ENCODE measurements at places on chromosomes 2 and 18. TPM values are rescaled to one million over a fixed set of nuclear protein-coding genes. Genes with fewer than 3 reads are reported as not detected.

- DNase-seq, result no peak
Measured at GRCh38 chr2:164178835-164179465, 442.3 kb downstream of the GRB14 start.

- no peak for DNase-seq
Measured at GRCh38 chr2:57209799-57210198, 836.8 kb upstream of the VRK2 start.

- no peak for DNase-seq
Measured at GRCh38 chr2:231163414-231164095, 34.9 kb upstream of the ARMC9 start.

GRCh38 chr18:46346213-46346612 lies 242.0 kb downstream of the HAUS1 start:
- no peak for DNase-seq

DNA sequence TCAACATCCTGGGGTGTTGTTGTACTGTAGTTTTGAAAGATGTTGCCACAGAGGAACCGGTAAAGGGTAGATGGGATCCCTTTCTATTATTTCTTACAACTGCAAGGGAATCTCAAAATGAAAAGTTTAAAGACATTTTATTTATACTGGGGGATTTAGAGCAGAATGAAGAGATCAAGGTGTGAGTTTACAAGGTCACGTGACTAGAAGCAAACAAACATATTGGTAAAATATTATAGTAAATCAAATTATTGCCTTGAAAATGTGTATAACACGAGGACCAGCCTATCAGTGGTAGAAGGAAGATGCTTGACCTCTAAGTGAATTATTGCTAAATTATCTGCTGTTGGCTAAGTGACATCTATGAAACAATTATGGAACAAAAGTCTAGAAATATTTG lies 97.2 kb downstream of the SMIM21 start:
- no peak for DNase-seq

DNA sequence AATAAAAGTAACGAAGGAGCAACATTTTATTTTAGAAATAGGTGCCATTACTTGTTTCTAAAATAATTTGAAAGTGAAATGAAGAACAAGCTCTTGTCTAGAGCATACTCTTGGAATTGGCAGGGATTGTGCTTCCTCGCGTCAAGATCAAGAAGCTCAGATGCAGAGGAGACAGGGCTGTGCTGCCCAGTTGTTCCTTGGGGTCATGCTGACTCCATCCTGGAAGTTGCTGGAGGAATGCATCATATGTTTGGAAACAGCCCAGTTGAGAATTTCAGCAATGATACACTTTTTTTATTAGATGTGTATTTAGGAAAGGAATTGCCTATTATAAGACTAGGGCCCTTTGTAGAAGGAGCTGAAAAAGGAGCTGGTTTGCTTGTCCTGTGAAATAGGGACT lies 17.2 kb downstream of the LTBP1 start:
- no peak for DNase-seq

DNA sequence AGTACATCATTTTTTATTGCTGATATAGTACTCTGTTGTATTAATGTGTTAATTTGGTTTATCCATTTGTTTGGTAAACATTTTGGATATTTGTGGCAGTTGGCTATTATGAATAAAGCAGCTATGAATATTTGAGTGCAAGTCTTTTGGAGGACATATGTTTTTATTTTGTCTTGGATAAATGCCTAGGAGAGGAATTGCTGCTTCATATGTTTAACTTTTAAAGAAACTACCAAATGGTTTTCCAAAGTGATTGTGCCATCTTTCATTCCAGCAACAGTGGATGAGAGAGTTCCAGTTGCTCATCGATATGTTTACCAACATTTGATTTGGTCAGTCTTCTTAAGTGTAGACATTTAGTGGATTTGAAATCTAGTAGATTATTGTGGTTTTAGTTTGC lies 51.8 kb downstream of the MERTK start:
- no peak for DNase-seq

- no peak for DNase-seq
Measured at GRCh38 chr2:59308108-59308507, 1067.0 kb upstream of the FANCL start.

GRCh38 chr2:240522406-240522805 lies 35.4 kb downstream of the ANKMY1 start:
- DNase-seq, result no peak

DNA sequence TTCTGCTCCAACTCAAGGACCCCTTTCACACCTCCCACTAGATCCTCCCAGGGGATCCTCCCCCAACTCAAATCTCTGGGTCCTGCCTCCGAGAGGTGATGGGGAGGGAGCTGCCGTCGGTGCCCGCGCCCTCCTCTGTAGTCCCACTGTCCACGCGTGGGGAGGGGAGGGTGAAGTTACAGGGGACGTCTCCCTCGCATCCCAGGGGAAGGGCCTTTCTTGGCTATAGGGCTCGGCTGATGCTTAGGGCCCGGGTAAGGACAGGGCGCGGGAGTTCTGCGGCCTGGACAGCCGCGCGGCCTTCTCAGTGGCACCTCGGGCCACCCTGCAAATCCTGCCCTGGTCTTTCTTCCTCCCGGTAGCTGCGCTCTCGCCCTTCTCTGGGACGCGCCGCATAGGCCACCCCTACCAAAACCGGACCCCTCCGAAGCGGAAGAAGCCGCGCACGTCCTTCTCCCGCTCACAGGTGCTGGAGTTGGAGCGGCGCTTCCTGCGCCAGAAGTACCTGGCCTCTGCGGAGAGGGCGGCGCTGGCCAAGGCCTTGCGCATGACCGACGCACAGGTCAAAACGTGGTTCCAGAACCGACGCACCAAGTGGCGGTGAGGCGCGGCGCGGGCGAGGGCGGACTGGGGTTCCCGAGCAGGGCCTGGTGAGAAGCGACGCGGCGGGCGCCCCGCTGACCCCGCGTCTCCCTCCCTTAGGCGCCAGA lies 1.2 kb downstream of the TLX2 start:
- peak; percentile 35 for DNase-seq

- no peak for DNase-seq
Measured at GRCh38 chr2:212465456-212465855, 73.1 kb downstream of the ERBB4 start.

DNA sequence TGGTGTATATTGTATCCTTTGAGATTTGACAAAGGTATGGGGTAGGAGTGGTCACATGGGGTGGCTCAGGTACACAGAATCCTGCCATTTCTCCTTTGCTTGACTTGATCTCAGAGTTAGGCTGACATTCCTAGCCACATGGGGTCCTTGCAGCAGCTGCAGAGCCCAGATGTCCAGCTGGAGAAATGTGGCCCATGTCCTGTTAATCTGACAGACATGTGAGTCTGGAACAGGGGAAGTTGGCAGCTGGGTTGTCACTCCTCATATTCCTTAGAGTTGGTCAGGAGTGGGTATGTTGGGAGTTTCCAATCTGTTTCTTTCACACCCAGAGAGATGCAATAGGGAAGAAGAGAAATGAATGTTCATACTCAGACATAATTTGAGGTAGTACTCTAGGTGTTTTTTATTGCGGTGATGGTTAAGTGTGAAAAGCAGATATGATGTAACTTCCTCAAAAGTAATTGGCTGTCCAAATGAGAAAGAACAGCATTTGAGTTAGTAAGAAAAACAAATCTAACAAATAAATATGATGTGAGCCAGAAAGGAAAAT lies 402.6 kb upstream of the MEIS1 start:
- no peak for DNase-seq

DNA sequence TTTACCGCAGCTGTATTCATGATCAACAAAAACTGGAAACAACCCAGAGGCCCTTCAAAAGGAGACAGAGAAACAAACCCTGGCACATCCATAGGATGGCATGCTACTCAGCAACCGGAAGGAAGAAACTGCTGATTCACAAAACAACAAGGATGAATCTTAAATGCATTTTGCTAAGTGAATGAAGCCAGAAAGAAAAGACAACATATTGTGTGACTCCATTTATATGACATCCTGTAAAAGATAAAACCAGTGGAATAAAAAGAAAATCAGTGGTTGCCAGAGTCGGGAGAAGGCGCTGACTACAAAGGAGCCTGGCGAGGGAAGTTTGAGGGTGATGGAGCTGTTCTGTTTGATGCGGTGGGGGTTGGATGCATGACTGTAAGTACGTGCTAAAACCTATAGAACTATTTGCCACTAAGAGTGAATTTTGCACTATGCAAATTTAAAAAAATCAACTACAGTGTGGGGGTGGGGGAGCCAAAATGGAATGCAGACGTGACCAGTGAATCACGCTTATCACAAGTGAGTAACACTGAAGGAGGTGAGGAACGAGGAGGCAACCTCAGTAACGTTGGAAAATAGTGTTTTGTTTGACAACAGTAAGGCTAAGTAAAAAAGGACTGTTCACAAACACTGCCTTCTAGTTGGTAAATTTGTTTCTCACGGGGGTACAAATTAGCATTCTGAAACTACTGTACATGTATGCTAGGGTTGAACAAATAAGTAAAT lies 108.9 kb downstream of the INHBB start:
- DNase-seq, result no peak

DNA sequence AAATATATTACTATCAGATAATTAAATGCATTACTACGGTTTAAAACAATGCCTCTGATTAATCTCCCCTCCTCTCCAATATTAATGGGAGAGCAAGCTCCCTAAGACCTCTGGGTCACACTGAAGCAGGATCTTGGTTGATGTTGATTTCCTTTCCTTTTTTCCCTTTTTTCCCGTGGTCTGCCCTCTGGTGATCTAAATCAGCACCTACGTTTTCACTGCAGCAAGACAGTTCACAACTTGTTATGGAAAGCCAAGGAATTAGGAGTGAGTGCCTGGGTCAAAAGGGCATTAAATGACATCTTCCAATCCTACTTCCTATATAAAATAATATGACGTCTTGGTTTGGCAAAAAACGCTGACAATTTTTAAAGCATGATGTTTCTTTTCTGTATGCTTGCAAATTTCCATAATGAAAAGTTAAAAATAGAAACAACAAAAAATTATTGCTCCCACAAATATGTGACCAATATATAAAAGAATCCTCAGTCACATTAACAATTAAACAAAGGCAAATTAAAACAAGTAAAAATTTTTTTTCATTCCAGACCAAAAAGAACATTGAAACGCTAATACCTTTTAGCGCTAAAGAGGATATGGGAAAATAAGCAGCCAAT lies 7.9 kb upstream of the CFAP36 start:
- no peak for DNase-seq

- no peak for DNase-seq
Measured at GRCh38 chr18:10660179-10660884, 134.5 kb downstream of the NAPG start.

- DNase-seq, result no peak
Measured at GRCh38 chr2:173866874-173867618, 98.1 kb downstream of the SP3 start.

DNA sequence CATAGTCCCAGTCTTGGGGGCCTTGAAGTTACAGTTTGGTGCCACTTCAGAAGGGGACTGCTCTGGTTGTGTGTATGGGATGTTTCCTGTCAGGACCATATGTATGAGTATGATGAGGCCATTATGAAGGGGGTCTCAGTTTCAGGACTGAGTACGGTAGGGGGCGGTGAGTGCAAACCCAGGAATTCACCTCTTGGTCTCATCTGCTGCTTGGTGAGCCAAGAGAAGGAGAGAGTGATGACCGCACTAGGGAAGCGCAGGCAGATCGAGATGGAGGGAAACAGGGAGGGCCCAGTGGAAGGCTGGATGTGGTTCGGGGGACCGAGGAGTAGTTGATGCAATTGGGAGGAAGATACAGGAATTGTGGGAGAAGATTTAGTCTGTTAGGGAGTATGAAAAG lies 28.5 kb downstream of the DCDC2C start:
- no peak for DNase-seq

GRCh38 chr18:75297731-75298130 lies 87.1 kb downstream of the TSHZ1 start:
- no peak for DNase-seq

GRCh38 chr2:97726261-97727064 lies 13.1 kb downstream of the ZAP70 start:
- DNase-seq, result no peak

DNA sequence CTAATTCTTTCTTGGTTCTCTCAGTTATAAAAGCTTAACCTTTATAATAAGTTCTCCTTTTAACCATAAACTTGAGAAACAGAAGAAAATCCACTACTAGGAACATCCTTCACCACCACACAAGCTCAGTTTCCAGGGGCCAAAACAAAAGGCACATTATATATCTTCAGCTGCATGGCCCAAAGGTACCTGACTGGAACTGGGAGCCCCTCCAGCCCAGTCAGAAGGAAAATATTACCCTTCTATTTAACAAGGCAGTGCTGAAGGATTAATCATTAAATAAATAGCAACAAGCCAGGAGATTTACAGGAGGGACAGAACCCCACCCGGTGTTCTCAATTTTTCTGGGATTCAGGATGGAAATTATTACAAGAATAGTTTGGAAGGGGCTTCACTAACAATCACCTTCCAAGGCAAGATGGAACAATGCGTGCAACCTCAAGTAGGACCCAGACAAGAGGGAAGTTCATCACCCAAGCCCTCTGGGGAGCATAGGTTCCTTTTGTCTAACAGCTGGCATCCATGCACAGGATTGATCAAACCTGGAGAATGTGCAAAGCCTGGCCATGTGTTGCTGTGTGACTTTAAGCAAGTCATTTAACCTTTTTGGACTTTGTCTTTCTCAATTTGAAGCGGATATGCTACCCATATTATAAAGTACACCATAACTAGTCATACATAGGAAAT lies 159.6 kb upstream of the SETBP1 start:
- no peak for DNase-seq

- no peak for DNase-seq
Measured at GRCh38 chr2:226818930-226819329, 16.9 kb upstream of the RHBDD1 start.

DNA sequence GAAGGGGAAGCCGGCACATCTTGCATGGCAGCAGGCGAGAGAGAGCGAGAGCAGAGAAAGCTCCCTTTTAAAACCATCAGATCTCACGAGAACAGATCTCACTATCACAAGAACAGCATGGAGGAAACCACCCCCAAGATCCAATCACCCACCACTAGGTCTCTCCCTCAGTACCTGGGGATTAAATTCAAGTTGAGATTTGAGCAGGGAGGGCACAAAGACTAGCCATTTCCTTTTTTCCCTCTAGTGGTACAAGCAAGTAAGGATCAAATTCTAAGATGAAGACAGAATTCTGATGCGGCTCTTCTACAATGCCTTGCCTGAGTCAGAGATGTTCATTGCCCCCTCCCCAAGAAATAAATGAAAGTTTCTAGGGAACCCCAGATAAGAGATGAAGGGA lies 45.6 kb upstream of the ANKRD44 start:
- DNase-seq, result peak; percentile 25

DNA sequence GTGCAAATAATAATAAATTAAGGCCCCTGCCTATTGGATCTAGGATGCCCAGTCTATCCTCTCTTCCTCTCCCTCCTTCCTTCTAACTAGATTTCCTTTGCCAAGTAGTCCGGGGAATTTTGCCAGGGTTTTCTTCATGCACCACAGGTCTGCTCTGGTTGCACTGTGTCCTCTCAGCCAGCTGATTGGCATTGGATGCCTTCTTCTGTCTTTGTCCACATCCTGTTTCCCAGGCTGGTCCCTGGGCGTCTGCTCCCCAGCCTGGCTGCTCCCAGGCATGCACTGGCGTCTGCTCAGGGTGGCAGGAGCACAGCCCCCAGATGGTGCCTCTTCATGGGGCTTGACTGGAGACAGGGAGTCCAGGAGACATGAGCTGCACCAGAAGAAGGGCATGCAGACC lies 66.4 kb downstream of the GALR1 start:
- DNase-seq, result no peak

The ARHGAP28 gene
- not detected for total RNA-seq

The ITGB1BP1 gene
- 92.1 TPM for total RNA-seq

The STK36 gene
- 13.1 TPM for total RNA-seq

The ERLEC1 gene
- 20.5 TPM for total RNA-seq

The MFF gene
- total RNA-seq, result 104 TPM

The TEX44 gene
- not detected for total RNA-seq

The DHRS9 gene
- 4.1 TPM for total RNA-seq

The ANKRD30B gene
- total RNA-seq, result not detected

The NCKAP5 gene
- total RNA-seq, result not detected

The PPP1R1C gene
- not detected for total RNA-seq

The SRD5A2 gene
- total RNA-seq, result not detected
